ENCODE measurements at places on chromosomes 7 and 10.

DNA sequence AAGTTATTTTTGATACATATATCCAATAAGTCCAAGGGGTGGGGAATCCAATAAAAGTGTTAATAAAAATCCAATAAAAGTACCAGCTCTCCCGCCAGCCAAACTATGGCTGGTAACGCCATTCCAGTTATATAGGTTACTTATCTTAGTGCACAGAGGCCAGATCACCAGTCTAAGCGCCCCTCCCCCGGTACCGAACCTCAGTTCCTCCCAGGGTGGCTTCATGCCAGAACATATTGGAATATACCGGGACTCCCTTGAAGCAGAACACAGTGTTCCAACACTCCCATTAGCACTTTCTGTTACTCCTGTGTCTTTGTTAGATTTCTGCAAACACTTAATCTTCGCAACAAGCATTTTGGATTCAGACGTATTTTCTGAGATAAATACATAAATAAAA, 7.5 kb downstream of the FBH1 start:
- no peak for DNase-seq

- DNase-seq, result no peak
These were observed 9.9 kb upstream of the PHYH start for GRCh38 chr10:13309792-13310191.

DNA sequence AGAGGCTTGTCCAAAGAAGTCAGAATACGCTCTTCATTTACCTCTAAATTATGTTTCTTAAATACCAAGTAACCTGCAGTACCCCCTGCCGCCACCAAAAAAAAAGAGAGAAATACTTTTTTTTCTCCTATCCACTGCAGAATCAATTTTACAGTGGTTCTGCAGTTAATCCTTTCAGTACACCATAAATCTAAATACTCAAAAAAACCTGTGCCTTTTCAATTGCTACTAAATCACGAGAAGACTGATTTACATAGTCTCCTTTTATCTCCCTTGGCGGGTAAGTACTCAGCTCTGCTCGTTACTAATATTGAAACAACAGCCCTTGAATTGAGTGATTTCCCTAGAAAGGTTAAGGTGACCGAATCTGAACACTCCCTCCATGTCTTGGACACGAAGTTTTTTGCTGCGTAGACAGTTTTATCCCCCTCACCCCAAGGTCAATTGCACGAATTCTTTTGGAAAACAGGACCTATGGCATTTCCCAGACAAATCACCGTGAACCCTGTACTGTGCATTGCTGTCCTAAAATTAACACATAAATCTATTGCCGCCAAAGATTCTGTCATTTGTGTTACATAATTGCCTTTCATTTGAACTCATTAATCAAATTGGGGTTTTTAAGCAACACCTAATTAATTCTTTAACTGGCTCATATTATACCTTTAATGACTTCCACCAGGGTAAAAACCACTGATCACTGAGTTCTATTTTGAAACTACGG, 512 bp upstream of the VIM start:
- DNase-seq, result no peak

GRCh38 chr7:9921326-9921725, 1052.3 kb upstream of the PHF14 start:
- no peak for DNase-seq

DNA sequence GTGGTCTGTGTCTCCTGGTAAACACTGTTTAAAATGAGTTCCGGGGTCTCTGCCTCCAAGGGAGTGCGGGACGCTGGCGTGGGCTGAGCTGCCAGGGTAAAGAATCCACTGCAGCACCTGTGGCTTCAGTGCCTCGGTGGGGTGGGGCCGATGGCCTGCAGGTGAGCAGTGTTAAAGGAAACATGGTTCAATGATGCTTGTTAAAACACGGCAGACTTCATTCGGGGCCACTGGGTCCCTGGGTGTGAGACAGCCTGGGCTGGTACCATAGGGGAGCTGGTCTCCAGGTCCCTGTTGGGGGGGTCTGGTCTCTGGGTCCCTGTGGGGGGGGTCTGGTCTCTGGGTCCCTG, 24.9 kb upstream of the KNDC1 start:
- no peak for DNase-seq

GRCh38 chr7:151793991-151794507, 82.9 kb downstream of the PRKAG2 start:
- DNase-seq, result no peak

DNA sequence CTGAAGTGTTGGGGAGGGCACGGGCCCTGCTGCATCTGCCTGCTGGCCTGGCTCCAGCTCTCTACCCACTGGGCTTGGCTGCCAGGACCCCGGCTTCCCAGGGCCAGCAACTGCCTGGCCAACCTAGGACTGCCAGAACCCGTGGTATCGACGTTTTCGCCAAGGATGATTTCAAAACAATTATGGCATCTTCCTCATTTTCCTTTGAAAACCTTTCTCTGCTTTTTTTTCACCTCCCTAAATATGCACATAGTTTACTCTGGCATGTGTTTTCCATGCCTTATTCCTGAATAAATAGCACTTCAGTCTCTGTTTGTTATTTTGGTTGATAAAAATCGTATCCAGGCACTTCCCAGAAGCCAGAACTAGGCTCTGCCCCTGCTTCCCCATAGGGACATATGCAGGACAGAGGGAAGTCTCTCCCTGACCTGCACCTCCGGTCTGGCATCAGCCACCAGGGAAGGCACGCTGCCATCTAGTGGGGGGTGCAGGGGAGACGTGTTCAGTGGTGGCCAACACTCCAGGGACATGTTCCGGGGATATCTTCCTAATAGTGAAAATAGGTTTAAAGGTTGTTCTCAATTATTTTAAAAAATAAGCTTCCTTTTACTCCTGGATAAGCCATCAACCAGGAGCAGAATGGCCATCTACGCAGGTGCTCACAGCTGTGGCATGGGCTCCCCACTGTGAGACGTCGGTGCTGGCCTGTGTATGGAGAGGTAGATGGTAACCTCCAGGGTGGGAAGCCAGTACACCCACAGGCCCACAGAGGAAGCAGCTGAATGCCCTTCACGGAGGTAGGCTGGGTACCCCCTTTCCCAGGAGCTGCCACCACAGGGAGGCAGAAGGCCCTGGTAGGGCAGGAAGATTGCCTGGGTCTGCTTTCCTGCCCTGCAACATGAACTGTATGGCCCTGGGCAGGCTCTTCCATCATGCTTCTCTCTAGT, 30.7 kb upstream of the ANTXRL start:
- DNase-seq, result peak; percentile 58

DNA sequence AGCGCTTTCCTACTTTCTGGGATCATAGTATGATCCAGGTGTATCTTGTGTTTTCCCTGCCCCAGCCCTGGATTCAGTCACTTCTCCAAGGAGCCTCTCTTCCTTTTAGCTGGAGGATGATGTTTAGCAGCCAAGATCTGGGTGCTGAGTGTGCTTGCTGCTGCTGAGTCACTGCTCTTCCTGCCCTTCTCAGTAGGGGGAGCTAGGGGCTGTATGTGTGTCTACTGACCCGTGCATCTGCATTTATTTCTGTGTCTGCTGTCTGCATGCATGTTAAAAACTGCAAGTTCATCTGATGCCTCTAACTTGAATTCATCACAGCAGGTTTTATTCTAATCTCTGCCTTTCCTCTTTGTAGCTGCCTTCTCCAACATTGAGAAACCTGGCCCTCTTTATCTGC, 31.6 kb downstream of the MGMT start:
- DNase-seq, result no peak

GRCh38 chr7:46715579-46715978, 794.5 kb upstream of the IGFBP3 start:
- no peak for DNase-seq

GRCh38 chr10:78321500-78321899, 287.8 kb downstream of the RPS24 start:
- no peak for DNase-seq

Data from stimulated activated CD4-positive, alpha-beta T cell treated with anti-CD3 and anti-CD28 coated beads, Interleukin-12 subunit alpha, Interleukin-12 subunit beta, amount 100 ng/mL, for 24 hours (primary cell).